A673 (cell line): ENCODE measurements at places on chromosomes 13 and 19. TPM values are rescaled to one million over a fixed set of nuclear protein-coding genes. Genes with fewer than 3 reads are reported as not detected.

GRCh38 chr19:12202250-12202649, 39.4 kb downstream of the ZNF136 start:
- DNase-seq, result peak; percentile 15

DNA sequence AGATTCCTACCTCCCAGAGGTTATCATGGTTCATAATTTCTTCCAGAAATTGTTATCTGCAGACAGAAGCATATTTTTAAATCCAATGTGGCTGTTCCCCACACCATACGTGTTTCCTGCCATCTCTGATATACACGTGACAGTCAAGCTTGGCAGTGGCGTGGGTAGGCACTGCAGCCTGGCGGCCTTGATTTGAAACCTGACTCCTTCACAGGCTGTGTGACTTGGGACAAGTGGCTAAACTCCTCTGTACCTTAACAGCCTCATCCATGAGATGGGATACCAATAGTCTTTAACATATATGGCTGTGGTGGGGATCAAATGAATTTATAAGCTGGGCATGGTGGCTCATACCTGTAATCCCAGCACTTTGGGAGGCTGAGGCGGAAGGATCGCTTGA, 33.2 kb downstream of the DPF1 start:
- DNase-seq, result no peak

DNA sequence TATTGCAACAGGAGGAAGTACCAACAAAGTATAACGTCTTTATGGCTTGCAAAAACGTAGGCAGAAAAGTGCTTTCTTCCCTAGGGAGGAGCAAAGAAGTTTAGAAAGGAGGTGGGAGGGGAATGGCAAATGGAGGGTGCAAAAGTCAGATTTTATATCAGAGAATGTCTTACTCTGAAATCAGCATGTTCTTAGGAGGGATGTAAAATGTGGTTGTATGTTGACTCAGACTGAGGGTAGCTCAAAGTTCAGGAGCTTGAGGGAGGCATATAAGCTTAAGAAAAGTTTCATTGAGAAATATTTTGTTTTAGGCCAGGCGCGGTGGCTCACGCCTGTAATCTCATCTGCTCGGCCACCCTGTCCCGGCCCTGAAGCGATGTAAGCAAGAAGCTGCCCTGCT, 1.7 kb downstream of the ZNF90 start:
- DNase-seq, result no peak

- DNase-seq, result no peak
Observed at GRCh38 chr19:46195104-46195503, 34.4 kb upstream of the IGFL1 start.

- DNase-seq, result no peak
Observed at GRCh38 chr13:27257233-27257568, 5.8 kb downstream of the RPL21 start.

GRCh38 chr13:71274923-71275608, 591.9 kb downstream of the DACH1 start:
- no peak for DNase-seq

DNA sequence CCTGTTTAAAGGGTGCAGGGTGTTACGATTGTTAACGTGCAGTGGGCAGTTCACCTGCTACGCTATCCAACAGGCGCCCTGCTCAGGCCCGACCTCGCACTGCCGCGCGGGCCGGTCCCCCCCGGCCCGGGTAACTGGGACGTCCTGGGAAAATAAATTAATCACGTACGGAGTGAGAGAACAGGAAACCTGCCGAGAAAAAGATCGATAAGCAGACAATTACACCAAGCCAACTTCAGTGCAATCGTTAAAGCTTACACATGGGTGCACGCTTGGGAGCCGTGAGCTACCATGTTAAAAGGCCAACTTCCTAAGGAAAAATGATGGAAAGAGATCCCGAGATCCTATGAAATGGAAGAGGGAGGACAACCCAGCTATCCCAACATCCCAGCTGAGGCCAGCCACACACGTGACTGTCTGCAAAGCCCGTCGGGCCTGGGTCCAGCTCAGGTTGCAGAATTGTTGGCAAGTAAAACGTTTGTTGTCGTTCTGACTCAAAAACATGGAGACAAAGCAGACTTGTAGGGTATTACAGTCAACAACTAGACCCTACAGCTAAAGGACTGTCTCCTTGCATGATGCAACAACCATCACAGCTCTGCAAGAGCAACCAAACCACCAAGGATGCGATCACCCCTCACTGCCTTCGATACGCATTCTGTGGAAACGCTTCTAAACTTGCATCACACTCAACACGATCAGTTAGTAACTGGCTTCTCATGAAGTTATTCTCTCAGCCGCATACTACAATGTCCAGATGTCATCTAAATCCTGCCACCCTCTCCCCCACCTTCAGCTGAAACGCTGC, 741 bp upstream of the TUBGCP3 start:
- DNase-seq, result peak; percentile 22

GRCh38 chr13:24027494-24027893, 130.2 kb upstream of the C1QTNF9B start:
- DNase-seq, result no peak

- DNase-seq, result no peak
Observed at GRCh38 chr13:68007576-68007975, 777.4 kb upstream of the PCDH9 start.

DNA sequence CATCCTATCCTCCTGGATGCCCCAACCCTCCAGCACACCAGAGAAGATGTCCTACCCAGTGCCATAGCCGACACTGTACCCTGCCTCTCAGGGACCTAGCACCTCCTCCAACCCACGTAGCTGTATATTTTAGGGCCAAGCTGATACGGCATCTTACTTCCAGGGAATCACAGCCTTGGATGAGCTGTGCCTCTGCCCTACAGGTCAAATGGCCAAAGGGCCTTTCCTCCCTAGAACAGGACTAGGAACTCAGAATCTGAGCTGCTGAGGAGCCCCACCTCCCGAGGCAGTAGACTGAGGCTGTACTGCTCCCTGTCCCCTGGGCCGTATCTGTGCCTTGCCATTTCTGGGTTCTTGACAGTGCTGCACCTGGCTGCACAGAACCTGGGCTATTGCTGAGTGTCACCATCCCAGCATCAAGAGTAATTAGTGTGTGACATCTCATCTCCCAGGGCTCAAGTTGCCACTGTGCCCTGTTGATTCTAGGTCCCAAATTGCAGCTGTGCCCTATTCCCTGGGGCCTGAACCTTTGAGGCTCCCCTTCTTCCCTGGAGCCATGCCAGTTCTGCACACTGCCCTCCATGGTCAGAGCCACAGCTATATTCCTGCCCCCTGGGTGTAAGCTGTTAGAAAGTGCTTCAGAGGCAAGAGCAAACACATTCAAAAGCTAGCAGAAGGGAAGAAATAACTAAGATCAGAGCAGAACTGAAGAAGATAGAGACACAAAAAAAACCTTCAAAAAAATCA, 41.0 kb downstream of the VWA8 start:
- no peak for DNase-seq

- no peak for DNase-seq
Observed at GRCh38 chr13:43036351-43037250, 13.2 kb downstream of the DNAJC15 start.

DNA sequence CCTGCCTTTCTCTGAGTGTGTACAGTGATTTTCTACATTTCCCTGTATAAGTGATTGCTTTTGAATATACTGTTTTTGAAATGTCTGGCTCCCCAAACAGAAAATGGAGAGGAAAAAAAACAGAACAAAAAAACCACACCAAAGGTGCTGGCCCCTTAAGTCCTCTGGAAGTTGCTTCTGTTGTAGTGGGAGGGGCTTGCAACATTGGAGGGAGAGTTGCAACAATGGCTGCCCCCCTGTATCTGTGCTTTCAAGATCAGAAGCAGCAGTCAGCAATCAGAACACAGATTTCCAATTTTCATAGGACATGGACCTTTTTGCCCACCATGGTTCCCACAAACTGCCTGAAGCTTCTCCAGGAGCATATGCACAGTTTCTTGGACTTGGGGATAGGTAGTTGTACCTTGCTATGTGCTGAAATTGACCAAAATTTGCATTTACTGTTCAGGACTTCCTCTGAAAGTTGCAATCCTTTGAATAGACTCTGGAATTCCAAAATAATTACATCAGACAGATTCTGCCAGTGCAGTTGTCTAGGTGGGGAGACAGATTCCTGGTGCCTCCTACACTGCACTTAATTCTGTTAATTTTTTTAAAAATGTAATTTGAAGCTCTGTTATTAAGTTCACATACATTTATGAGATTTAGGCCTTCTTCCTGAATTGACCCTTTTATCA, 13.8 kb downstream of the BIVM start:
- DNase-seq, result peak; percentile 49

- DNase-seq, result no peak
Observed at GRCh38 chr13:98743377-98743776, 9.1 kb downstream of the SLC15A1 start.

Gene ZNF780A
- total RNA-seq, result 15.9 and 17.5 TPM in 2 replicates

Gene HIF3A
- total RNA-seq, result 3.0 and 7.4 TPM in 2 replicates

Gene C2CD4C
- 1.8 and 3.5 TPM in 2 replicates for total RNA-seq

Gene GPC5
- total RNA-seq, result 0.21 TPM in 1 of 2 replicates, not detected in the other

Gene ZNF440
- 7.1 and 9.2 TPM in 2 replicates for total RNA-seq

Gene CGB1
- not detected in 2 replicates for total RNA-seq

Gene SHISA2
- total RNA-seq, result 1.2 and 2.2 TPM in 2 replicates

Gene MBD3L3
- 6.1 and 9.0 TPM in 2 replicates for total RNA-seq

Gene FOSB
- 1.0 and 1.9 TPM in 2 replicates for total RNA-seq

Gene SGCG
- total RNA-seq, result 0.68 and 0.88 TPM in 2 replicates

Gene ZNF793
- total RNA-seq, result 0.83 and 1.2 TPM in 2 replicates

Gene STRN4
- 134 and 157 TPM in 2 replicates for total RNA-seq
